ENCODE measurements at places on chromosomes 12 and 14. TPM values are rescaled to one million over a fixed set of nuclear protein-coding genes. Genes with fewer than 3 reads are reported as not detected.

- H3K27me3 ChIP-seq = no peaks in the 10 kb centered on the region
- peaks cover 27% of the 10 kb centered on the region for H3K36me3 ChIP-seq
- H3K4me3 ChIP-seq = no peak overlapping the region
- H3K27ac ChIP-seq = no peak overlapping the region
- peaks cover 3% of the 10 kb centered on the region for H3K4me1 ChIP-seq
Observed at GRCh38 chr12:9334041-9334692, 126.0 kb upstream of the PZP start.

DNA sequence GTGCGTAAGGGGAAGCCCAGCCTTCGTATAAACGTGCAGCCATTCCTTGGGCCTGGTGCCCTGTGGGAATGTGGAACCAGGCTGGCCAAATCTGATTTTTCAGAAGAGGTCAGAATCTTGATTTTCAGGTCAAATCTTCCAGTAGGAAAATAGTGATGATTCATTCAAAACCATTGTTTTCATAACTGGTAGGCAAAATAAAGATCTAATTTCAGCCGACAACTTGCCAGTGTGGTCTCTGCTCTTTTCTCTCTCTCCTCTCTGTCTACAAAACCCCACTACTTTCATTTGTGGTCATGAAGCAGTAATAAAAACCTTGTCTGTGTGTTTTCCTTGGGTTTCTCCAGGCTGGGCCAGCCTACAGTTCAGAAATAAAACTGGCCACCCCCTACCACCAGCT lies 135.1 kb downstream of the RBM19 start:
- H3K36me3 ChIP-seq = no peaks in the 10 kb centered on the region
- H3K4me3 ChIP-seq = no peak overlapping the region
- peaks cover 7% of the 10 kb centered on the region for H3K4me1 ChIP-seq

GRCh38 chr14:58969951-58970751 lies 218.3 kb upstream of the DAAM1 start:
- H3K36me3 ChIP-seq = no peaks in the 10 kb centered on the region
- H3K27ac ChIP-seq = peak overlapping the region; percentile 89
- peak; percentile 22 for DNase-seq
- no peaks in the 10 kb centered on the region for H3K4me1 ChIP-seq

DNA sequence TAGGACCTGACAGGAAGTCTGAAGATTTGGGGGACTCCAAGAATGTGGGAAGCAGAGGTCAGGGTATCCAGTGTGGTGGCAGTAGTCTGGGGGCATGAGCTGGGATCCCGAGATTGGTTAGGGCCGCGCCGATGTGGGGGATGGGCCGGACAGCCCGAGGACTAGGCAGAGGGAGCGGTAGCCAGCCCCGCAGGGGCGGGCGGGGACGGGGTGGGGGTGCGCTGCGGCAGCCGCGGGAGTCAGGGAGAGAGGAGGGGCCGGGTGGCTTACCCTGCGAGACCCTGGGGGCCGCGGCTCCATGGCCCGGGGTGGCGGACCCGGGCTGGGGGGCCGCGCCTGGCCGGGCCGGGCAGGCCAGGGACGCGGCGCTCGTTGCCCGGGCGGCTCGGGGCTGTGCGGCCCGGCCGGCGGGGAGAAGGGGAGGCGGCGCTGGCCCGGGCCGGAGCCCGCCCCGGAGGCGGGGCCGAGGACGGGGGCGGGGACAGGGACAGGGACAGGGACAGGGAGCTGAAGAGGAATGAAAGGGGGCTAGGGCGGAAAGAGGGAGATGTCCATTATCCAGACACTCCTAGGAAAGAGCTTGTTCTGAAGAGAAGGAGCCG lies 5.6 kb downstream of the ZNF385A start:
- H3K27ac ChIP-seq = no peak overlapping the region
- H3K36me3 ChIP-seq = peaks cover 10% of the 10 kb centered on the region
- H3K4me3 ChIP-seq = peak overlapping the region; percentile 82
- H3K4me1 ChIP-seq = peaks cover 17% of the 10 kb centered on the region

- DNase-seq = no peak
- peaks cover 11% of the 10 kb centered on the region for H3K27me3 ChIP-seq
- H3K4me3 ChIP-seq = no peak overlapping the region
- peaks cover 15% of the 10 kb centered on the region for H3K4me1 ChIP-seq
- peaks cover 8% of the 10 kb centered on the region for H3K36me3 ChIP-seq
Observed at GRCh38 chr14:20986811-20987210, 3.0 kb upstream of the METTL17 start.

DNA sequence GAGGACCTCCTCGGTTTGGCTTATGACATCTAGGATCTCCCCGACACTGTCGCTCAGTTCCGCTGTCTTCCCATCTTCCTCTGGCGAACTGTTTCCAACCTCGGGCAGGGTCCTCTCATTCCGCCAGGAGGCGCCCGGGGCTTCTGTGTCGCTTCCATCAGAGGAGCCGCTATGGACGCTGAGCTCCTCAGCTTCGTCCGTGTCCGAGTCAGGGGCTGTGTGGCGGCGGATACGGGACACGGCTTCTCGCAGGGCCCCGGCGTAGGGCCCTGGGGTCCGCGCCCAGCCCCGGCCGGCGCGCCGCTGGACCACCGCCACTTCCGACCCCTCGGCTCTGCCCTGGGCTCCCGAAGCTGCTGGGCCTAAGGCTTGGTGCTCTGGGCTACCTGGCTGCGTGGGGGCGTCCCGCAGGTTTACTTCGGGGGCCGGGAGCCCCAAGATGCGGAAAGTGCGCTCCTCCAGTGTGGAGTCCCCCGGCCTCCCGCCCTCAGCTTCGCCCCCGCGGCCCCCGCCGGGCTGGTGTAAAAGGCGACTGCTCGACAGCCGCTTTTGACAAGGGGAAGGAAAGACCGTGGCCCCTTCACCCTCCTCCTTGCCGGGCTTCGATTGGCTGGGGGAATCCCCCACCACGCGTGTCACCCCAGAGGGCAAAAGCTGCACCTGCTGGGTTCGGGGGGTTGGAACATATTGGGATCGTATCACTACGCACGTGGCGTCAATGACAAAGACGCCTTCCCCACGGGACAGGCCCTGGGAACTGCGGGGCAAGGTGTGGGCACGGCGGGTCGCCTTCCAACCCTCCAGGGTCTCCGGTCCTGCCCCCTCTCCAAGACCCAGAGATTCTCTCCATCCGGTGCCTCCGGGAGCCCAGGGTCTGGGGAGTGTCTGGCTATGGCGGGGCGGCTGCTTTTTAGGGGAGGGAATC lies 2.1 kb downstream of the DDN start:
- peak overlapping the region; percentile 64 for H3K4me3 ChIP-seq
- H3K27ac ChIP-seq = no peak overlapping the region
- H3K36me3 ChIP-seq = peaks cover 2% of the 10 kb centered on the region
- peak; percentile 85 for DNase-seq

GRCh38 chr12:95629392-95629791 lies 78.1 kb upstream of the USP44 start:
- H3K27ac ChIP-seq = no peak overlapping the region
- H3K27me3 ChIP-seq = no peaks in the 10 kb centered on the region
- H3K4me3 ChIP-seq = no peak overlapping the region
- no peak for DNase-seq
- no peaks in the 10 kb centered on the region for H3K36me3 ChIP-seq
- peaks cover 16% of the 10 kb centered on the region for H3K4me1 ChIP-seq

DNA sequence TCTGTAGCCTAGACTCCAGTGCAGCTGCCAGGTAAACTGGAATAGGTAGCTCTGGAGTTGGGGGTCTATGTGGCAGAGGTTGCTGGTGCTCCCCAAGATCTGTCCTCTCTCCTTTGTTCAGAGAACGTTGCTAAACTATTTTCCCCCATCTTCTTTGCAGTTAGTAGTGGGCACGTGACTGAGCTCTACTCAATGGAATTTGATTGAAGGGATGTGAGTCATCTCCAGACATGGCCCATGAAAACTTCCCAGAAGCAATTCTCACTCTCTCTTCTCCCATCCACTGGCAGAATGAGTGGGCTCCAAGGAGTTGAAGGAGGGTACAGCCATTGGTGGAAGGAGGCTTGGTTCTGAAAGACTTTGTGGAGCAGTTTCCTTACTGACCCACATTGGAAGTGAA lies 44.0 kb downstream of the PAH start:
- no peak overlapping the region for H3K4me3 ChIP-seq
- H3K27ac ChIP-seq = no peak overlapping the region
- H3K27me3 ChIP-seq = no peaks in the 10 kb centered on the region
- no peaks in the 10 kb centered on the region for H3K36me3 ChIP-seq

DNA sequence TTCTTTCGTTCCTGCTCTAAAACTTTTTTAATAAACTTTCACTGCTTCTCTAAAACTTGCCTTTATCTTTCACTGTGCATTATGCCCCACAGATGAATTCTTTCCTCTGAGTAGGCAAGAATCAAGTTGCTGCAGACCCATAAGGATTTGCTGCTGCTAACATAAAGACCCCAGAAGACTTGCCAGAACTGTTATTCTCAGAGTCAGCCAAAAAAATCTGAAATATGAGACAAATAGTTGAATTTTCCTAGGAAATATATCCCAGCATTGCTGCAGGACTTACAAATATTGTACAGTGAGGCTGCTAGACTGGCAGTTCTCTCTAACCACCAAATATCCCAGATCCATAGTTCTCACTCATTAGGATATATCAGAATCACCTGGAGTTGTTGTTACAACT lies 349.1 kb upstream of the FLRT2 start:
- H3K27me3 ChIP-seq = peaks cover 6% of the 10 kb centered on the region
- H3K4me1 ChIP-seq = peaks cover 34% of the 10 kb centered on the region
- H3K27ac ChIP-seq = no peak overlapping the region
- no peaks in the 10 kb centered on the region for H3K36me3 ChIP-seq
- no peak for DNase-seq

DNA sequence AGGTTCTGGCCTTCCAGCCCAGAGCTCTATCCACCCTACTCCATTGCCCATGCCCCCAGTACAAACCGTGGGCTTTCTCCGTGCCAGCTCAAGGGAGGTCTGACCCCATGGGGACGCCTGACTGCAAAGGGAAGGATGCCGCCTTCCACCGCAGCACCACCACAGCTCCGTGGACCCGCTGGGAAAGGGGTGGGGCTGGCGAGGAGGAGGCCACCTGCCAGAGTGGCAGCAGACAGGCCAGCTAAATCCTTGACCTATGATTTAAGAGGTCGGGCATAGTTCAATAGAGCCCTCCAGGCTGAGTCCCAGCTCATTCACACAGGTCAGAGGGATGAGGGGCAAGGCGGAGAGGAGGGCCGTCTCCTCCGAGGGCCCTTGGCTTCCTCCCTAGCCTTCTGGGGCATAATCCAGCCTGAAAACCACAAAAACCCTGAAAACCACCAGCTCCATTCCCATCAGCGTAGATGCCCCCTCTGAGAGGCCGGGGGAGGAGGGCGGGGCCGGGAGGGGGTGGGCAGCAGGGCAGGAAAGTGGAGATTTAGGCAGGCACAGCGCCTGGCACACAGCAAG lies 14.9 kb upstream of the FIGNL2 start:
- no peak for DNase-seq
- peak overlapping the region; percentile 71 for H3K4me3 ChIP-seq
- H3K36me3 ChIP-seq = no peaks in the 10 kb centered on the region

DNA sequence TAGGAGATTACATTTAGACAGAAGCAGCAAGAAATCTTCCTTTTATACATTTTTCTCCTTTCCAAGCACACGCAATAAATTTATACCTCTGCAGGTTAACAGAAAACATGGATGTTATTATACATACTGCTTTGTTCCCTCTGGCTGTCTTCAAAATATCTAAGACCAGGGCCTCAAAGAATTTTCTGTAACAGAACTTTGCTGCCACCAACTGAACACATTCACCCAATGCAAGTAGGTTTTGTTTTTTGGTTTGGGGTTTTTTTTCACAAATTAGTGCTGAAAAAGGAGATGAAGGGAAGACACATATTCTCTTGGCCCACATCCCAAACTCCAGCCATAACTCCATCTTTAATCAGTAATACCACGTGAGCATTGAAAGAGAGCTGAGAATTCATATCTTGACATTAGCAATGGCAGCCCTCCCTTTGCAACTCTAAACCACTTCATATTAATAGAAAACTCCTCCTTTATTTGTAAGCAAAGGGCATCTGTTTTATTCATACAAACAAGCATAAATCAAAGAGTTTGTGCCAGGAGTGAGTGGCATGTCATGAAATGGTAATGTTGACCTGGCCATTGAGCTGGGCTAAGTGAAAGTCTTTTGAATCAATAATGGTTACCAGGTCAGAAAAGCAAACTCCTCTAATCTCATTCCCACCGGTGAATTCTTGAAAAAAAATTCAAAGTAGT lies 150.8 kb upstream of the FSCB start:
- no peaks in the 10 kb centered on the region for H3K27me3 ChIP-seq
- H3K36me3 ChIP-seq = no peaks in the 10 kb centered on the region
- DNase-seq = no peak
- H3K4me3 ChIP-seq = no peak overlapping the region
- H3K27ac ChIP-seq = no peak overlapping the region

GRCh38 chr14:94582199-94582750 lies 1.0 kb downstream of the SERPINA5 start:
- no peak for DNase-seq
- peaks cover 10% of the 10 kb centered on the region for H3K4me1 ChIP-seq
- peaks cover 10% of the 10 kb centered on the region for H3K27me3 ChIP-seq
- no peak overlapping the region for H3K4me3 ChIP-seq
- no peak overlapping the region for H3K27ac ChIP-seq

- no peaks in the 10 kb centered on the region for H3K36me3 ChIP-seq
- H3K4me1 ChIP-seq = peaks cover 22% of the 10 kb centered on the region
- no peak overlapping the region for H3K4me3 ChIP-seq
- no peak for DNase-seq
Observed at GRCh38 chr14:93005838-93006237, 82.9 kb downstream of the CHGA start.

- H3K4me3 ChIP-seq = no peak overlapping the region
- H3K36me3 ChIP-seq = no peaks in the 10 kb centered on the region
- peaks cover 5% of the 10 kb centered on the region for H3K4me1 ChIP-seq
- H3K27me3 ChIP-seq = no peaks in the 10 kb centered on the region
- DNase-seq = no peak
- no peak overlapping the region for H3K27ac ChIP-seq
Observed at GRCh38 chr12:92561543-92561899, 141.3 kb upstream of the PLEKHG7 start.

- H3K36me3 ChIP-seq = no peaks in the 10 kb centered on the region
- no peak for DNase-seq
- 0 out of 2 replicates have a peak, but pooled peaks cover 2% of the 10 kb centered on the region for H3K4me1 ChIP-seq
- no peak overlapping the region for H3K4me3 ChIP-seq
- no peaks in the 10 kb centered on the region for H3K27me3 ChIP-seq
- H3K27ac ChIP-seq = no peak overlapping the region
Observed at GRCh38 chr14:87321548-87321947, 671.4 kb downstream of the GALC start.

GRCh38 chr12:52137746-52138145 lies 54.1 kb downstream of the KRT80 start:
- no peaks in the 10 kb centered on the region for H3K27me3 ChIP-seq
- H3K27ac ChIP-seq = no peak overlapping the region
- peaks cover 20% of the 10 kb centered on the region for H3K4me1 ChIP-seq
- DNase-seq = no peak

GRCh38 chr14:70907996-70908934 lies 1.0 kb downstream of the PCNX1 start:
- peak overlapping the region; percentile 96 for H3K4me3 ChIP-seq
- peak overlapping the region; percentile 85 for H3K27ac ChIP-seq
- DNase-seq = peak; percentile 73

GRCh38 chr12:50232771-50233209 lies 50.5 kb downstream of the LIMA1 start:
- H3K4me3 ChIP-seq = no peak overlapping the region
- H3K4me1 ChIP-seq = no peaks in the 10 kb centered on the region
- no peak for DNase-seq

NR1H4 gene
- total RNA-seq = not detected

PZP gene
- total RNA-seq = 0.18 TPM

PTPRQ gene
- not detected for total RNA-seq

CCDC177 gene
- total RNA-seq = 2.1 TPM

TGM1 gene
- total RNA-seq = 5.2 TPM

EMP1 gene
- total RNA-seq = 0.66 TPM

TSPAN11 gene
- total RNA-seq = 6.1 TPM

MDGA2 gene
- total RNA-seq = 4.9 TPM

DHH gene
- not detected for total RNA-seq

LHX5 gene
- total RNA-seq = 1.5 TPM

MRPL52 gene
- 200 TPM for total RNA-seq

KRT6B gene
- not detected for total RNA-seq

KERA gene
- total RNA-seq = not detected

DENND5B gene
- 13.8 TPM for total RNA-seq

COCH gene
- total RNA-seq = 9.4 TPM

FOXG1 gene
- total RNA-seq = 0.09 TPM

ERC1 gene
- total RNA-seq = 51.8 TPM

Measured in WTC11 (cell line).